ENCODE measurements at places on chromosomes 1 and 21.
A peak's percentile ranks its signal among the peaks of the same experiment; 100 is the strongest.

GRCh38 chr1:224543453-224543852 lies 72.7 kb upstream of the CNIH3 start:
- DNase-seq, result no peak

DNA sequence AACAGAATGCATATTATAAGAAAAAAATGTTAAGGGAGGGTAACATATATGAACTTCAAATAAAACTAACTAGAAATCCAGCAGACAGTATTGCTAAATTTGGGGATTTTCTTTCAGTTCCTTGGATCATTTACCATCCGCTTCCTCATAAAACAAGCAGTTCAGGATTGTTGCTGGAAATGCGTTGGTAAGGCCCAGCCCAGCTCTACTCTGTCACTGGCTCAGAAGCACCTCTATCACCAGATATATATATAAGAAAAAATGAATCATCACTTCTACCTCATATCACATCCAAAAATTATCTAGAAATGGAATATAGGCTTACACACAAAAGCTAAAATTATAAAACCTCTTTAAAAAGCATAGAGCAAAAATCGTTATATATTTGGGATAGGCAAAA lies 28.2 kb upstream of the COG2 start:
- DNase-seq, result no peak

DNA sequence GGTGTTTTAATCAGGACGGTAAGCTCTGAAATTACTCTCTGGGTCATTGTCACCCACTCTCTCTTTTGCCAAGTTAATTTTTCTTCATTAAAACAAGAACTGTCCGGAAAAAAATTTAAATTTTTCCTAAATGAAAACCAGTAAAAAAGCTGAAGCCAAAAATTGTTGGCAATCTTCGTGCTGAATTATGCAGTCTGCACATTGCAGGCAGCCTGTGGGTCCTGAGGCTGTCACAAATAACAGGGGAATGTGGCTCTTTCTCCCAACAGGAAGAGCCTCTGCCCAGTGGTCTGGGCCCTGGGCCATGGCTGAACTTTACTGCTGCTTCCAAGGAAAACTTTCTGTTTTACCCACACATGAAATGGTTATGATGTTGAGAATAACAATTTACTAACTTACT lies 153.9 kb upstream of the SPAG17 start:
- no peak for DNase-seq

DNA sequence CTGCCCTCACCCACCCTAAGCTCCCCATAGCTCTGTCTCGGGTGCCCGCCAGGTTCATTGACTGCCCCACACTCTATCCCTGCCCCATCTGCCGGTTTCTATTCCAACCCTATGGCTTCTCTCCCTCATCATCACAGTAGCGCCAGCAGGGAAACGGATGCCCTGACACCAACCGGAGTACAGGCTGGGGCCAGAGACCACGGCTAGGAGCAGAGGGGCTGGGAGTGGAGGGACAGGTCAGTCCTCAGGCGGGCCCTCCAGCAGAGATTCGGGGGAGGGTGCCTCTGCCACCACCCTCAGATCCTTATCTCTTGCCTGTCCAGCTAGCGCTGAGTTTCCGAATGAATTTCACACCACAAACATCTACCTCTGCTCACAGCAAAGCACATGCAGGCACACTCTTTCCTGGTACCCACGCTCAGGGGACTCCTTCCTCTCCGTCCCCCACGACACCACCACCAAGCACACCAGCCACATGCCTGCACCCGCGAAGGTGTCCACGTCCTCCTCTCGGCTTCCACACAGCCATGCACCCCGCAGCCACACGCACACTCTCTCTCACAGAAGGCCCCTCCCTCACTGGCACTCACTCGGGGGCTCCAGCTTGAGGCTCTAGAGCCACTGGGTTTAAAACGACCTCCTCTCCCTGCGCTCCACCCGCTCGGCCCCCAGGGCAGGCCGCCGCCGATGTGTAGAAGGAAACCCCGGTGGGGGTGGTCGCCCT lies 7.2 kb downstream of the TAL1 start:
- no peak for DNase-seq

DNA sequence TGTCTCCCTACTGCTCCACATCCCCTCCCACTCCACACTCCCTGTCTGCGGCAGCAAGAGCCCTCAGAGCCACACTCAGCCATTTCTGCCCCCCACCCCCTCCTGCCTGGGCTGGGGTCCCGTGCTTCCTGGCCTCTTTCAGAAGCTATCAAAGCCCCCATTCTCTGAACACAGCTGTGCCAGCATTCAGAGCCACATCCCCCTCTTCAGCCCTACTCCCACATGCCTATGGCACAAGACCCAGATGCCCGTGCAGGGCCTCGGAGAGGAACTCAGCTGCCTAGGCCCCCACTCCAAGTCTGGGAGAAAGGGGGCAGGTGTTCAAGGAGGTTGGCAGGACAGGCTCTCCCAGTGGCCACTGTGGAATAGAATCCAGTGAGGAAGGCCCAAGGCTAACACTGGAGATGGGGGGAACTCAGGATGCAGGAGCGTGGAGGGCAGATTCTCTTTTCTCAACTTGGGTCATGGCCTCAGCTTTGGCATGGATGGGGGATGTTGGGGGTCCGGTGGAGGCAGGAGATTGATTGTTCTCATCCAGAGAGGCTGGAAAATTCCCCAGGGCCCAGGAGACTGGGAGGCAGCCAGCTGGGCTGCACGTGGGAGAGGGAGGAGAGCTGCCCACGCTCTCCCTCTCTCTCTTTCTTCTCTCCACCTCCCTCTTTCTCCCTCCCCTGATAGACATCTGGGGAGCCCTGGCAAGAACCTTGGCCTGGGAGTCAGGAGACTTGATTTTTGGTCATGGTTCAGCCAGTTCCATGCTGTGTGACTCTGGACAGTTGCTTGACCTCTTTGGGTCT lies 3.5 kb upstream of the BCAN start:
- no peak for DNase-seq

GRCh38 chr1:4393191-4393590 lies 261.2 kb upstream of the AJAP1 start:
- DNase-seq, result no peak

DNA sequence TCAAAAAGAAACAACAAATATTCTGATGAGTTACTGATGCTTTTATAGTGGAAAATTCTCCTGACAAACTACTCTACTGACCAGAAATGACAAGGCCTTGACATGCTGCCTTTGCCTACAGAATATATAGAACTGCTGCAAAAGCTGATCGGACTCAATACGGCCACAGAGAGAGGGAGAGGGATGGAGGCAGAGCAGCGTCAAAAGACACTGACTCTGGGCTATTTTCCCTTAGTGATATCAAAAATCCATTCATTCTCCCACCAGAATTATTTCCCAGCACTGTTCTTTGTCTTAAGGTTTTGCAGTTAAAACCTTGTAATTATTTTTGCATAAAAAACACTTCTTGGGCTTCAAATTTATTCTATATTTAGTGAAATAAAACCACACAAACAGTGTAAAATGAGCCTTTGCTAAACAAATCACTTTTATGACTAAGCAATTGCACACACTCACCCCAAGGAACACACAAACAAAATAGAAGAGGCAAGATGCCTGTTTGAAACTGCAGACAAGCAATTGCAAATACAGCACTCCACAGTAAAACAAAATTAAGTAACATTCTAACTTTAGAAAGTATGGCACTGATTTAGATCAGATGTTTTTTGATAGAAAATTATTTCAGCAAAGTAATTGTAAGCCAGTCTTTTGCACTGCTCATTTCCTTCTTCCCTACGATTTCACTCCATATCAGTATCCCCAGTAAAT lies 1036.4 kb downstream of the ADGRL2 start:
- no peak for DNase-seq

GRCh38 chr1:19354531-19354981 lies 42.4 kb downstream of the SLC66A1 start:
- peak; percentile 69 for DNase-seq

DNA sequence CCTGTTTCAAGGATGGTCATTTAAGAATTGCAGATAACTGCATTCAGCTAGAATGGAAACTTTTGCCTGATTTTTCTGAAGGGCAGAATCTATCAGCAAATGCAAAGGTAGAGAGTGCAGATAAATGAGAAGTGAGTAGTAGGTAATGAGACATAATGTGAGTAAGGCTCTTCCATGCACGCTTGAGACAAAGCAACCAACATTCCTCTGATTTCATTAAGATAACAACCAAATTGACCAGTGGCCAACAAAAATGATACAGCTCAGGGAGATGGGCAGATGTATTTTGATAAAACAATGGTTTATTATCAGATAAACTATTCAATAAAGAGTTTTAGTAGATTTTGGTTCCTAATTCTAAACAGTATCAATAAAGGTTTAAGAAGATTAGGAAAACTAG lies 404.4 kb upstream of the PBX1 start:
- DNase-seq, result no peak

DNA sequence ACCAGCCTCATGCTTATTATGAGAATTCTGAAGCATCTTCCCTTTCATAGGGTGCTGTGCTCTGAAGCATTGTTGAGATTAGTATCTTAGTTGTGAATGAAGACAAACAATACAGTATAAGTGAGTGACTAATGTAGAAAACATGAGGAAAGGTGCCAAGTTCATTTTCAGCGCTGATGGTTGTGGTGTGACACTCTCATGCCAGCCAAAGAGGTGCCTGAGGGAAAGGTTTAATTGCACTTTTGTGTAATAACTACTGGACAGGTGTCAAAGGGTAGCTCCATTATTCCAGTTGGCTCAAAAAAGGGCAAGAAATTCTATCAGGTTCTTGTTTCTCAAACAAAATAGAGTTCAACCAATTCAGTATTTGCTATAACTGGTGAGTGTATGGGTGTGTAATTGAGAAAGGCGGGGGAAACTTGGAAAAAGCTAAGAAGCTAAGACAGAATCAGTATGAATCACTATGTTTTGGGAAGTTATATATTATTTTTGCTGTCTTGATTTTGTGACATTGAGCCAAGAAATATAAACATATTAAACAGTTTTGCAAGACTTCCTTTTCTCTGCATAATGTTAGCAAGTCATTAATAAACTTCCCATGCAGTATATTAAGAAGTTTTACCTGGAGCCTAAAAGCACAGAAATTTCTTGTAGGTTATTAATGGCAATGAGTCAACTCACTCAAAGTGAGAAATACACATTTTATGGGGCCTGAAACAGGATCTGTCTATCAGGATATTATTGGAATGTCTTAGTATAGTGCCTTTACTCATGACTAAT lies 31.8 kb downstream of the KCNK2 start:
- DNase-seq, result no peak

DNA sequence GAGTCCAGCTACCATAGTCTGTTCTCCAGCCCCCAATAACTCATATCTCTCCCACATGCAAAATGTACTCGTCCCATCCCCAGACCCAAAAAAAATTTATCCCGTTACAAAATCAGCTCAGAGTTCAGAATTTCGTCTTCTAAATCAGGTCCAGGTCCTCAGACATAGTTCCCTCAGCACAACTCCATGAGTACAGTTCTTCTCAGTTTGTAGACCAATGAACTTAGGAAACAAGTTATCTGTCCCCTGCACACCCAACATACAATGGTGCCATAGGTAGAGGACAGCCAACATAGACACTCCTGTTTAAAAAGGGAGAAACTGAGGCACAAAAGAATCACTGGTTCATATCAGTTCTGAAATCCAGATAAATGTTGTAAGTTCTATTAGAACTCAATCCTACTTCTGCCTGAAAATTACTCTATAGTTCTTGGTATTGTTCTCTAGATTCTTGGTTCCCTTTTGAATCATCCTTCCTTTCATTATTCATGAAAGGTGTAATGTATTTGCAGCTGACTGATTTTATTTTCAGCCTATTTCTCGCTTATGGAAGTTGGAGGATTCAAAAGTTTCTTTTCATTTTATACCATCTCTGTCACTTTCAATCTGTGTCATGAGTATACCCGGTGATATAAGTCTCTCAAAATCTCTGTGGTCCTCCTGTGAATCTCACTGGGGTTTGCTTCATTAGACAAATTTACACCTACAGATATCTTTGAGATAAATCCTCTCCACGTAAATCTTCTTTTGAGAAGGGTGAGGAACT lies 75.8 kb upstream of the TSPAN2 start:
- no peak for DNase-seq

GRCh38 chr21:43983390-43983789 lies 28.7 kb upstream of the TRAPPC10 start:
- no peak for DNase-seq

GRCh38 chr1:3456449-3456963 lies 2.0 kb downstream of the ARHGEF16 start:
- DNase-seq, result no peak

DNA sequence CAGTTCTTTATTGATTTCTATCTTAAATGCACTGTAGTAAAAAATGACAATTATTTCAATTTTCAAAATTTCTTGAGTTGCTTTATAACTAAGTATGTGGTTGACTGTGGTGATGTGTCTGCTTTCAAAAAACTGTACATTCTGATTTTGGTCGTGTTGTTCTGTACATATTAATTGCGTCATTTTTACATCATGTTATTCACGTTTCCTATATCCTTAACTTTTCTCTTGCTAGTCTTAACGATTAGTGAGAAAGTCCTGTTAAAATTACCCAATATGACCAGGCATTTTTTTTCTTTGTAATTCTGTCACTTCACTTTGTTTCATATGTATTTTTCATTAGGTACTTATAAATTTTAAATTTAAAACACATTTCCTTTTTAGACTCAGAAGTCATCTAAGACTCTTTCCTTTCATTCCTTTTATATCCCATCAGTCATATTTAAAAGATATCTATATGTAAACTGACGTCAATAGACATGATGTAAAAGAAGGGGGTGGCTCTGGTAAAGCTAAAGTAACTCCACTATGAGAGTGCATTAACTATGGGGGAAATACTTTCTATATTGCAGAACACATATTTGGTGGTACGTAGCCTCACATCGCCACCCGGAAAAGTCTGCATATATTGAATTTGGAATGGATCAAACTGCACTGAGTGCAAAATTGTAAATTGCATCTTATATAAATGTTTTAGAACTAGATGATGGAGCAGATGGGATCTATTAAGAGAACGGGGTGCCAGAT lies 1.1 kb upstream of the COA6 start:
- DNase-seq, result no peak

- no peak for DNase-seq
These were observed 21.8 kb downstream of the EYA3 start for GRCh38 chr1:28066393-28067154.

GRCh38 chr1:198499588-198499987 lies 40.9 kb downstream of the ATP6V1G3 start:
- no peak for DNase-seq

DNA sequence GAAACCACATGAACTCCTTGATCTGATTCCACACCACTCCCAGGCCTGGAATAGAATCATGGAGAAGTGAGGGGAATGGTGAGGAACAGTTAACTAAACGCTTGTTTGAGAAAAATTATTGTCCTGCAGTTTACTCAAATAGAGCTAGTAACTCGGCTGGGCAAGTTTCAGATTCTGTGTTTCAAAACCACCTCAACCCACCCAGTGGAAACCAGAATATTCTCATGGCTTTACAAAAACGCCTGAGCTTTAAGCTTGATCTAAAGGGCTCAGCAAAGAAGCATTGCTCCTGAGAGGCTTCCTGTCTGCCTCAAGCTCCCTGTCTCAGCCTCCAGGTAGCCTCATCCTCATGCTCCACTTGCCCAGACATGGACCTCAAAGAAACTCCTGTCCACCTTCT lies 16.6 kb downstream of the TCHHL1 start:
- DNase-seq, result no peak

- DNase-seq, result no peak
These were observed 45.7 kb upstream of the HOOK1 start for GRCh38 chr1:59768792-59769735.

GRCh38 chr1:8986814-8987190 lies 39.4 kb downstream of the SLC2A7 start:
- no peak for DNase-seq
